Effector memory CD4-positive, alpha-beta T cell (primary cell): ENCODE measurements at places on chromosomes 1 and 21.

DNA sequence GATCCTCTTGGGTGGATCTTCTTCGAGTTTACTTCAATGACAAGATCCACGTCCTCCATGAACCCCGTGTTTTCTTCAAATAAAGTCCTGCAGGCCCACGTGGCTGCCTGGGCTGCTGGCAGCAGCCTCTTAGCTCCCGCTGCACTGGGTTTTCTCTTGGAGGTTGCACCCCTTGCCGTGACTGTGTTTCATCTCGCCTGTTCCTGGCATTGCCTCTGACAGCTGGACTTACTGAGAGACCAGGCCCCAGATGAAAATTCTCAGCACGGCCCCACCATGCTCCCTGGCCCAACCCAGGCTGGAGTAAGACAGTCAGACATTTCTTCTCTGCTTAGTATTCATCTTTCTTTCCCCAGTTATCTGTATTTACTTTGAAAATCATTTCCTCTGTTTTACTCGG lies 274.8 kb upstream of the RUNX1 start:
- no peak overlapping the region for H3K27ac ChIP-seq
- no peaks in the 10 kb centered on the region for H3K36me3 ChIP-seq
- DNase-seq: no peak
- H3K27me3 ChIP-seq: no peaks in the 10 kb centered on the region

- no peaks in the 10 kb centered on the region for H3K27me3 ChIP-seq
- no peak overlapping the region for H3K4me3 ChIP-seq
- no peak for DNase-seq
- no peaks in the 10 kb centered on the region for H3K4me1 ChIP-seq
- H3K36me3 ChIP-seq: no peaks in the 10 kb centered on the region
- H3K27ac ChIP-seq: no peak overlapping the region
These were observed 645.0 kb upstream of the PTBP2 start for GRCh38 chr1:96076589-96076988.

DNA sequence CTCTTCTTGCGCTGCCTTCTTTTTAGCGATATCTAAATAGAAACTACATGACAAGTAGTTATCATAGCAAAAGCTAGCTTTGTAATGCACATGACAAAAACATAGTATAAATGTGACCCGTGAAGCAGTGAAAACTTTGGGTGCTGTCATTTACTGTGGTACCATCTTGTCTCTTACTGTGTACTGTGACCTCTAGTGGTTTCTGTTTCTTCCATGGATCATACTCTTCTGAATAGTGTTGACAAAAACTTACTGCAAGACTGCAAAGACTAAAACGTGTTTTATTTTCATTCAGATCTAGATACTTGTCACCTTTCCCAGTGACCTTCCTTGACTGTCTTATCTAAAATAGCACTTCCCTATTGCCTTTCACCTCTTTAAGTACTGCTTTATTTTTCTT lies 6.1 kb downstream of the RLF start:
- no peaks in the 10 kb centered on the region for H3K27me3 ChIP-seq
- H3K36me3 ChIP-seq: no peaks in the 10 kb centered on the region
- H3K4me1 ChIP-seq: peaks cover 16% of the 10 kb centered on the region

DNA sequence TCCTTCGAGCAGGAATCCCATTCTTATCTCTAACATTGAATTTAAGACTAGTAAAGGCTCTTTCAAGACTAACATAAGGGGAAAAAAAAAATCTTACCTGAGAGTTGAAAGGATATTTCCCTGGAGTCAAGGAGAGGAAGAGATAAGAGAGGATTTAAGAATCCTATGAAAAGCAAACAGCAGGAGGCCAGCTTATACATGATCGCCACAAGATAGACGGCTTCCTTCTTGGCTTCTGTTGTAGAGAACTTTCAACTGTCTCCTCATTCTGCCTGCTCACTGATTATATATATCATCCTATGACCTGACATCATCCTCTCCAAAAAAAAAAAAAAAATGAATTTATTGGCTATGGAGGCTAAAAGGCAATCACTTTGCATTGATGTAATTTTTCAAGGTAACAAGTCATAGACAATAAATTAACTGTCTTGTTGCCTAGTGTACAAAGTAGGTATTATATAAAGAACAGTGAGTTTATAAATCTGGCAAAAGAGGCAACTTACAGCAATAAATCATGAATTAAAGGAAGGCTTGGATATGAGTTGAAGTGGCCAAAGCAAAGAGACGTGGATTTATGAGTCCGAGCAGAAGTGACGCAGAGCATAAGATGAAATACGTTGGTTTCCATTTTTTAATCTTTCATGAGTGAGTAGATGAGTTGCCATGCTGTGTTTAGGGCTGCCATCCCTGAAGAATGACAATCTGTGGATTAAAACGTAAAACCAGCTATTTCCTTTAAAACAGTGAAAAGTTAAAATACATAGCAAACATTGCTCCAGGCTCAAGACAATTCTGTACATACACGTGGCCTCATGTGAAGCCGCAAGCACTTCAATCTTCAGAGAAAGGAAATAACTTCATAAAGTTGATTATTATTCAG lies at the start of gene UTS2:
UTS2 (minus strand) TSS at position 262 of the 880 bp plus-strand sequence; CDS start at position 200, 62 bp downstream.
- H3K27me3 ChIP-seq: no peaks in the 10 kb centered on the region
- H3K4me3 ChIP-seq: no peak within 1 kb of the TSS
- no peak for DNase-seq
- H3K27ac ChIP-seq: no peak within 1 kb of the TSS

GRCh38 chr1:174836543-174836942 lies 163.2 kb upstream of the CACYBP start:
- H3K4me1 ChIP-seq: no peaks in the 10 kb centered on the region
- H3K4me3 ChIP-seq: no peak overlapping the region
- no peak overlapping the region for H3K27ac ChIP-seq
- no peak for DNase-seq
- no peaks in the 10 kb centered on the region for H3K36me3 ChIP-seq

GRCh38 chr1:180343921-180344769 lies 114.1 kb downstream of the LHX4 start:
- no peak overlapping the region for H3K27ac ChIP-seq
- H3K27me3 ChIP-seq: no peaks in the 10 kb centered on the region
- no peaks in the 10 kb centered on the region for H3K36me3 ChIP-seq

- no peak overlapping the region for H3K4me3 ChIP-seq
- peaks cover 1% of the 10 kb centered on the region for H3K36me3 ChIP-seq
- no peaks in the 10 kb centered on the region for H3K27me3 ChIP-seq
- DNase-seq: no peak
- peaks cover 11% of the 10 kb centered on the region for H3K4me1 ChIP-seq
- no peak overlapping the region for H3K27ac ChIP-seq
These were observed 2.1 kb upstream of the PDIK1L start for GRCh38 chr1:26109229-26110164.

GRCh38 chr1:9827558-9828185 lies 3.9 kb upstream of the CLSTN1 start:
- no peaks in the 10 kb centered on the region for H3K36me3 ChIP-seq
- no peak for DNase-seq
- no peak overlapping the region for H3K27ac ChIP-seq
- H3K4me1 ChIP-seq: peaks cover 20% of the 10 kb centered on the region
- H3K4me3 ChIP-seq: no peak overlapping the region
- H3K27me3 ChIP-seq: no peaks in the 10 kb centered on the region

- no peaks in the 10 kb centered on the region for H3K27me3 ChIP-seq
- DNase-seq: no peak
- no peak overlapping the region for H3K27ac ChIP-seq
- H3K4me3 ChIP-seq: no peak overlapping the region
- no peaks in the 10 kb centered on the region for H3K36me3 ChIP-seq
These were observed 63.7 kb downstream of the LEPR start for GRCh38 chr1:65483993-65484754.
